ENCODE measurements at places on chromosomes 3 and 15. TPM values are rescaled to one million over a fixed set of nuclear protein-coding genes. Genes with fewer than 3 reads are reported as not detected.

NXPE3 gene
- total RNA-seq = 20.9 TPM

CACNA2D2 gene
- total RNA-seq = 2.1 TPM

LIPH gene
- total RNA-seq = not detected

SOX14 gene
- total RNA-seq = not detected

AVEN gene
- 8.8 TPM for total RNA-seq

ISLR2 gene
- total RNA-seq = not detected

ALCAM gene
- total RNA-seq = 14.5 TPM

TMEM87A gene
- total RNA-seq = 24.7 TPM

DNA sequence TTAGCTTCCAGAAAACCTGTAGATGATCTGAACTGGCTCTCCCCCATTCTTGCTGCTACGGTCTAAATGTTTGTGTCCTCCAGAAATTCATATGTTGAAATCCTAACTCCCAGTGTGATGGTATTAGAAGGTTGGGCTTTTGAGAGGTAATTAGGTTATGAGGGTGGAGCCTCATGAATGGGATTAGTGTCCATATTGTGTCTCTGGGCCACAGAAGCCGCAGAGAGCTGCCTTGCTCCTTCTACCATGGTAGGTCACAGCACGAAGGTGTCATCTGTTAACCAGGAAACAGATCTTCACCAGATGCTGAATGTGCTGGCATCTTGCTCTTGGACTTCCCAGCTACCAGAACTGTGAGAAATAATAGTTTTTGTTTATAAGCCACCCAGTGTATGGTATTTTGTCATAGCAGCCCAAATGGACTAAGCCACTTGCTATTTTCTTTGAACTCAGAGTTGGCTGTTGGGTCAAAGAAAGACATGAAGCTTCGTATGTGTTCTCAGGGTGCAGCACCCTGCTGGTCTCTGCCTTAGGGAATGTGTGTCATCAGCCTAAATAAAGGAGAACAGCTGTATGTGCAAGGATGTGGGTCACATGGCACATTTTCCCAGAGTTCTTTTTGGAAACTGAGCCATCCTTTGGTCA, 317.5 kb upstream of the SLCO3A1 start:
- DNase-seq = no peak

DNA sequence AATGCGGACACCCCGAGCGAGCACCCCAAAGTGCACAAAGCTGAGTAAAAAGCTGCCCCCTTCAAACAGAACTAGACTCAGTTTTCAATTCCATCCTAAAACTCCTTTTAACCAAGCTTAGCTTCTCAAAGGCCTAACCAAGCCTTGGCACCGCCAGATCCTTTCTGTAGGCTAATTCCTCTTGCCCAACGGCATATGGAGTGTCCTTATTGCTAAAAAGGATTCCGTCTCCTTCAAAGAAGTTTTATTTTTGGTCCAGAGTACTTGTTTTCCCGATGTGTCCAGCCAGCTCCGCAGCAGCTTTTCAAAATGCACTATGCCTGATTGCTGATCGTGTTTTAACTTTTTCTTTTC, 5.3 kb downstream of the BHLHE40 start:
- no peak for DNase-seq

DNA sequence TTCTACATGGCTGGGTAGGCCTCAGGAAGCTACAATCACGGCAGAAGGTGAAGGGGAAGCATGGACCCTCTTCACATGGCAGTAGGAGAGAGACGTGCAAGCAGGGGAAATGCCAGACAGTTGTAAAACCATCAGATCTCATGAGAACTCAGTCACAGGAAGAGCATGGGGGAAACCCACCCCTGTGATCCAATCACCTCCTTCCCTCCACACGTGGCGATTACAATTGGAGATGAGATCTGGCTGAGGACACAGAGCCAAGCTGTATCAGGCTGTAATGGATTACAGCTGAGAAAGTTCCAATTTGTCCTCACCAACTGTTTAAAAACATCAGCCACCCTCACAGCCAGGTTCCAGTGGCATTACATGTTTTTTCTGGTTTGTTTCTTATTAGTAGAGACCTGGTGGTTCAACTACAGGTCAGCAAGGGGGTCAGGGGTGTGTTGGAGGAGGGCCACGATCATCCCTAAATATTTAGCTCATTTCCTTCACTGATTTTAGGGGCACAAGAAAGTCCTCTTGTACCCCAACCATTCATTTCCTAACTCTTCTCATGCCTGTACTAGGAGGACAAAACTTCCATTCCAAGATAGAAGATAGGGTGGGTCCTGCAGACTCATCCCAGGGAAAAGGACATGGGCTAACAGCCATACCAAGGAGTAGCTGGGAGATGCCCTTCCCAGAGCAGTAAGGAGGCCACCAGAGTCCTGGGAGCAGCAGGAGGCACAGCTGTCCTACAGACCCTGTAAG, 54.4 kb downstream of the ANXA2 start:
- DNase-seq = no peak

DNA sequence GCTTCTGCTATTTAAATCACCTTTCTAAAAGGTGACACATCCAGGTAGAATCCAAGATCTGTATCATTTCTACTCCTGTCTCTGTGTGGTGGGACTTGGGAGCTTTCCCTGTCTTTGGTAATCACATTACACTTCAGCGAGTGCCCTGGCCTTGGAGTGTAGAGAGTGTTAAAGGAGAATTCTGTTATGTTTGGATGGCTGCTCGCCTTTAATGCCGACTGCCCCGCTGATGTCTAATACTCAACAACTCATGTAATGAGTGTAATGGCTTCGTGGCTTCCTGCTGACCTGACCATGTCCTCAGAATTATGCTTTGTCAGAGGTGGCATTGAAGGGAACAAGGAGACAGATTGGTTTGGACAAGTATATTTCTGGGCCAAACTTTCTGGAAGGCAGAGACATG, 66.3 kb upstream of the LRTM1 start:
- DNase-seq = no peak

DNA sequence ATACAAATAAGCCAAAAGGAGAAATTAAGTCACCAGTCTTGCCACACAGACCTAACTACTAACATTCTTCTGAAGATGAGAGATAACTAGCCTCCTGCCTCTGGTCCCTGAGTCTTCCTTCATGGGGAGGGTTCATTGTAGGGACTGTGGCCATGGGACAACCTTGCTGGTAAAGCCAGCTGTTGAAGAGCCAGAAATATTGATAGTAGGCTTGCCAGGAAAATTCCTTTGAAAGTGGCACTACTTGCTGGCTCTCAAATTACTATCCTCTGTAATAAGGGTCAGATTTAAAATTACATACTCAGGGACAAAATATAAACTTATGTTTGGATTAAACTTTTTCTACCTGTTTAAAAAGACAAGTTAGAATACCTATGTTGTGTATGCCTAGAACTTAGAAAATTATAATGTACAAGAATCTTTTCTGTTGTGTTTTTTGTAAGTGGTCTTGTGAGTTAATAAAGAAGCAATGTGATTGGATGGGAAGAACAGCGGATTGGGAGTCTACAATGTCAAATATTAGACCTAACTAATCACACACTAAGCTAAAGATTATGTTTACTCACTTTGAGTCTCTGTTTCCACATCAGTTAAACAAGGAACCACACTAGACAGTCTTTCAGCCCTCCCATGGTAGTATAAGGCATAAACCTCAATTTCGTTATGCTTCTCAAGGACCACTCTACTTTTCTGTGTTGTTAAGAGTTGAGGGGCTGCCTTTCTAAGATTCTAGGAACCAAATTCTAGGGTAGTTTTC, 60.0 kb upstream of the TRIM71 start:
- no peak for DNase-seq

DNA sequence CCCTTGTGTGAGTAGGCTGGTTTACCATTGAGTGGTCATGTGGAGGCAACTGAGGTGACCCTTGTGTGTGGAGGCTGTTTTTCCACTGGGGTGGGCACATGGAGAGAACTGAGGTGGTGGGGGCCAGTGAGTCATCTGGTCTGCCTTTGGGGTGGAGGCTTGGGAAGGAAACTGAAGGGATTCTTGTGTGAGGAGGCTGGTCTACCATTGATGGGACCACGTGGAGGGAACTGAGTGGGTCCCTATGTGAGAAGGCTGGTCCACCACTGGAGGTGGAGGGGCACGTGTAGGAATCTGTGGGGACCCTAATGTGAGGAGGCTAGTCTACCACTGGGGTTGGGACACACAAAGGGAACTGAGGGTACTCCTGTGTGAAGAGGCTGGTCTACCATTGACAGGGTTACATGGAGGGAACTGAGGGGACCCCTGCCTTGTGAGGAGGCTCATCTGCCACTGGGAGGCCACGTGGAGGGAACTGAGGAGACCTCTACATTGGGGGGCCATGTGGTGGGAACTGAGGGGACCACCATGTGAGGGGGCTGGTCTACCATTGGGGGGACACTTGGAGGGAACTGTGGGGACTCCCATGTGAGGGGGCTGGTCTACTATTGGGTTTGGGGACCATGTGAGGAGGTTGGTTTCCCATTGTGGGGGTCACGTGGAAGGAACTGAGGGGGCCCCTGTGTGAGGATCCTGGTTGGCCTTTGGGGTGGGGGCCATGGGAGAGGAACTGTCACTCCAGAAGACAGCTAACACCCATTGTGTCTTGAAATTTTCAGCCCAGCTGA, 164.5 kb downstream of the WNT7A start:
- no peak for DNase-seq

GRCh38 chr15:50302581-50302980, 37.1 kb upstream of the HDC start:
- DNase-seq = no peak

GRCh38 chr3:98784666-98785600, 21.8 kb downstream of the ST3GAL6 start:
- no peak for DNase-seq

DNA sequence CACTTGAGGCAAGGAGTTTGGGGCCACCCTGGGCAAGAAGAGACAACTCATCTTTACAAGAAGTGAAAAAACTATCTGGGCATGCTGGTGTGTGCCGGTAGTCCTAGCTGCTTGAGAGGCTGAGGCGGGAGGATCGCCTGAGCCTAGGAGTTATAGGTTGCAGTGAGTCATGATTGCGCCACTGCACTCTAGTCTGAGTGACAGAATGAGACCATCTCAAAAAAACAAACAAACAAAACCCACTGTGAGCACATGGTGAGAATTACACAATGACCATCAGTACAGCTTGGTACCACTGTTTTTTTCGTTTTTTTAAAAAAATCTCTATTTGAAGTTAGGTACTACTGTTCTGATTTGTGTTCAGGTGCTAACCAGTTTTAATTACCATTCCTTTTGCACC, 13.6 kb downstream of the VPS39 start:
- DNase-seq = peak; percentile 16

- DNase-seq = no peak
Measured at GRCh38 chr3:7536510-7536909, 675.6 kb downstream of the GRM7 start.

- DNase-seq = peak; percentile 8
Measured at GRCh38 chr3:155495387-155495786, 201.9 kb upstream of the STRIT1 start.

DNA sequence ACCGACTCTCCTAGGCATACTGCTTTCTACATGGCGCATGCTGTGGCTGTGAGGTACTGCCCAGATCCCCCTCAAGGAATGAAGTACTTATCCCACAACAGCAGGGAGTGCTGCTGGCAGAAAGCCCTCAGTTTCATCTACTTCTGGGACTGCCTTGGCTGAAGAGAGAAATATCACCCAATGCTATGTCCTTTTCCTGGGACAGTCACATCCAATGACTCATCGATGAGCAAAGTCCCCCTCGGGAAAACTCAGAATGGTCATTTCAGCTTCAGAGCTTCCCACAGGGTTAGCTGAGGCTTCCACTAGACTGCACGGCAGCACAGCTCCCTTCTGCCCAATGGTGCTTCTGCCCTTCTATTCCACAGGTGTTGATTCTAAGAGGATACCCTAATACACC, 3.6 kb upstream of the NMD3 start:
- DNase-seq = no peak

GRCh38 chr3:50550079-50550736, 17.3 kb downstream of the C3orf18 start:
- DNase-seq = peak; percentile 89

DNA sequence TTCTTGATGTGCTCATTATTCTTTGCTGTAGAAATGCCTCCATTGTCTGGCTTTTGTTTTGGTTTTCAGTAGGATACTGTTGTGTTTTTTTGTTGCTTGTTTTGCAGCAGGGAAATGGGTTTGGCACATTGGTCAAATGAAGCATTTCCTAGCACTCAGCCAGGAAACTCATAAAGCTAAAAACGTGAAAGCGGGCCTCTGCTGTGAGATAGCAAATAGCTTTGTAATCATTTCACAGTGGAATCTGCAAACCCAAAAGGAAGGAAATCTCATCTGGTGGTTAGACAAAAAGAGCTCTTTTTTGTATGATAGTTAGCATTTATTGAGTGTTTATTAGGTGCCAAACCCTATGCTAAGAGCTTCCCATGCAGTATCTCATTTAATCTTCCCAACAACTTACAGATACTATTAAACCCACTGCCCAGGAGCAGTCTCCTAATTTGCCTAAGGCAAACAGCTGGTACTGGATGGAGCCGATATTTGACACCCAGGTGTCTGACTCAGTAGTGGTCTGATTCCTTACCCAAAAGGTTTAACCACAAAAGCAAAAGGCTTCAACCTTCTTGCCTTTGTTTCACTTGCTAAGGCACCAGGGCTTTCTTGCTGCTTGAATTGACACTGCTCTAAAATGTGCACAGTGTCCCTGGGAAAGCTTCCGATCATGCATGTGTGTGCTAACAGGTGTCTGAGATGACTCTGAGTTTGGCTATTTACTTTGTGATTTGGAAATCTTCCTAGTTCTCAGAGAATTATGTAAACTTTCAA, 527.9 kb upstream of the MDFIC2 start:
- no peak for DNase-seq

DNA sequence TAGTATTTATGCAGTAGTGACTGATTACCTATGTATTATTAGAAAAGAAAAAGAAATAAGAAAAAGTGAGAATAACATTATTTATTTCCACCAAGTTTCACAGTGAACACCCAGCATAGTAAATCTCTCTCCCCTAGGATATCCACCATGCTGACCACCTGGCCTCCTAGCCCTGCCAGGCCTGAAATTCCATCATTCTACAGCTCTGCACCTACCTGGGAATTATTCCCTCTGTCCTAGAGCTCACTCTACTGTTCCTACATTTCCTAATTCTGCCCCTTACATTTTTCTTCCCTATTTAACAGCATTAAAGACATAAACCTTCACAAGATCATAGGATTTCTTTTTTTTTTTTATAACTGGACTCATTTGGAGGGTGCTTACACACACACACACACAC, 525.3 kb upstream of the PPP2R3A start:
- no peak for DNase-seq

- DNase-seq = no peak
Measured at GRCh38 chr3:178567611-178568010, 31.4 kb downstream of the KCNMB2 start.

- DNase-seq = no peak
Measured at GRCh38 chr3:171531716-171532115, 71.5 kb upstream of the TNIK start.

- no peak for DNase-seq
Measured at GRCh38 chr3:9072667-9073009, 109.4 kb upstream of the RAD18 start.

DNA sequence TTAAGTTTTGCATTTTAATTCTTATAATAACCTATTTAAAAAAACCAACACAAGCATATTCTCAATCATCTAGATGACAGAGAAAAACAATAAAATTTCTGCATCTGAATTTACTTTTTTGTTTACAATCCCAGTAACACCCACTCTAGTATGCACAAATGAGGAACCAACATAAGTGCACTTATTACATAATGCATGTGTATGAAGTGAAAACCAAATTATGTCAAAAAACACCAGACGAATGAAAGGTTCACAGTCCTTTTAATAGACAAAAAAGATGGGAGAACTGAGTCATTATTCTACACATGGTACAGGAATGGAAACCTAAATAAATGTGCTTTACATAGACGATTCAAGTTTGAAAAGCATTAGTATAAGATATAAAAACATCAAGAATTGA, 91.7 kb downstream of the NR1I2 start:
- no peak for DNase-seq

GRCh38 chr15:81023483-81024264, 23.0 kb downstream of the TLNRD1 start:
- DNase-seq = peak; percentile 57
